ENCODE measurements at places on chromosomes 3 and 15.

DNA sequence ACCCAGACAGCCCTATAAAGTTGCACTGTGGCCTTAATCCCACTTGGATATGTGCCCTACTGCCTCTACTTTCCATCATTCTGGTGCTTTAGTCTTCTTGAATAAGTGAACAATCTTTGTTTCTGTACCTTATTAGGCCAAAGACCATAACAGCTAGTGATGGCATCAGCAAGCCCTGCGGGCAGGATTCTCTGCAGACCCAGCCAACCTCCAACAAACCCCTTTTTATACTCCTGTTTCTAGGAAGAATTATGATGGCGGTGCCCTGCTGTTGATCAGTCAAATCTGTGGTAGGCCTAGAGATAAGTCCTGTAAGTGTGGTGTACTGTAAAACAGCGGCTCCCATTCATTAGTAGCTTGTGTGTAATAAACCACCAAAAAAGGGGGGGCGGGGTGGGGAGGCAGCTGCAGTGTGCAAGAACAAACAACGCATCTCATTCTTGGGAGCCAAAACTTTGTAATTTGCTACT lies 40.5 kb downstream of the SOX2 start:
- DNase-seq = no peak

DNA sequence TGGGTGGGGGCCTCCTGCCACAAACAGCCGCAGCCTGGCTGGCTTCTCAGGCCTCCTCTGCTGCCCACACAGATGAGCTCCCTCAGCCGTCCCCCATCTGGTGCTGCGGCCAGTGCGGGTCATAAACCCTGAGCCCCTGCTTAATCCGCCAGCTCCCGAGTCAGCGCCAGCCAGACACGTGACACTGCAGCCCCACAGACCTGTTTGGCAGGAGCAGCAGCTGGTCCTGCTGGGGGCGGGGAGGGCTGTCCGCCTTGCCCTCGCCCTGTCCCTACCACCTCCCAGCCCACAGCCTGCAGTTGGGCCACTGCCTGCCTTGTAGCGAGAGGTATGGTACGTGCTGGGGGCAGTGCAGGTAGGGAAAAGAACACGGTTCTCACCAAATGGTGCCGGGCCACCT lies 86.2 kb downstream of the IQSEC1 start:
- DNase-seq = no peak

DNA sequence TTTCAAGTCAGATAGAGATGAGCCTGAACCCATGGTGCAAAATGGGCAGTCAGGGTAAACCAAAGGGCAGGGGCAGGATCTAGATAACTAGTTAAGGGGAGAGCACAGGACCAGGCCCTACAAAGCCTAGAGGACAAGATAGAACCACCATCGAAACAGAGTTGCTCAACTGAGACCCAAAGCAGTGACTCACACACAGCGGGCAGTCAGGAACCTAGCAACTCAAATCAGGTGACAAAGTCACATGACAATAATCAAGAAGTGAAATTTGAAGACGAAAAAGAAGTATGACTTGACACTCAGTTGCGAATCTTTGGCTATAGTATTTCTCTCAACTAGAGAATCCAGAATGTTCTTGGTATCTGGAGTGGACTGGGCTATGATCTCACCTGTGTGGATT lies 136.0 kb upstream of the PTPRG start:
- DNase-seq = no peak

- DNase-seq = no peak
Measured at GRCh38 chr3:60056404-60056803, 1006.6 kb upstream of the CFAP20DC start.

Measured in NCI-H1092 (cell line).